Stimulated activated CD4-positive, alpha-beta T cell treated with anti-CD3 and anti-CD28 coated beads, TNF-alpha, amount 100 ng/mL, for 1 hour (primary cell): ENCODE measurements at places on chromosomes 1 and 21.

GRCh38 chr21:41518757-41519156 lies 10.8 kb upstream of the TMPRSS2 start:
- DNase-seq, result no peak

DNA sequence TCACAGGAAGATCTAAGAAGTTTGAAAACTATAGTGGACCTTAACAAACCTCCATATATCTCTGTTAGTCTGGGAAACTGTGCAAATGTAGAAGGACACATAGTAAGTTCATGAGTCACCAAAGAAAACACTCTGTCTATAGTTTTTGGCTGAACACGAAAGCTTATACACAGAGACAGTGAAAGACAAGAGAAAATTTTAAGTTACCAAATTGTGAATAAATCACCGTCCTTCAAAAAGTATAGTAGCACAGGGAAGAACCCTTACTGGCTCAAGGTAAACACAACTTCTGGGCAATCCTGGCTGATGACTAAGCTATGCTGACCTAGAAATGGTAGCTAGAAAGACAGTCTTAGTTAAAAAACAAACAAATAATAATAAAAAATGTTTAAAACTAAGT lies 1057.9 kb downstream of the AMY1C start:
- no peak for DNase-seq

GRCh38 chr1:22786719-22787489 lies 76.3 kb downstream of the EPHB2 start:
- DNase-seq, result no peak

DNA sequence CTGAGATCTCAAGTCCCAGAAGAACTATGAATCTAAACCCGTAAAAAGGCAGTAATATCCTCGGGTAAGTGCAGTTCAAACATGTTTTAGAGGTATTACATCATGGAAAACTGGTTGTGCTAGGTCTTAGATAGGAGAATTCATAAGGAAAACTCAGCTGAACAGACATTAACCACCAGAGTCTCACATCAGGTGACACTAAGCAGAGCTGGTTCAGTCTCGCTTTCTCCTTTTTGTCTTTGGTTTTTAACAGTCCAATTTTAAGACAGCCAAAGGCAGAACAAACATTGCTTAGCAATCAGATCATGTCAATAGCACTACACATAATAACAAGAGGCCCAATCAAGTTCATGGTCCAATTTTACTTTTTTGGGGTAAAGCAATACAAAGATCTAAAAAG lies 63.1 kb upstream of the MUTYH start:
- DNase-seq, result no peak

- no peak for DNase-seq
Measured at GRCh38 chr1:208944981-208945451, 638.5 kb upstream of the CAMK1G start.

DNA sequence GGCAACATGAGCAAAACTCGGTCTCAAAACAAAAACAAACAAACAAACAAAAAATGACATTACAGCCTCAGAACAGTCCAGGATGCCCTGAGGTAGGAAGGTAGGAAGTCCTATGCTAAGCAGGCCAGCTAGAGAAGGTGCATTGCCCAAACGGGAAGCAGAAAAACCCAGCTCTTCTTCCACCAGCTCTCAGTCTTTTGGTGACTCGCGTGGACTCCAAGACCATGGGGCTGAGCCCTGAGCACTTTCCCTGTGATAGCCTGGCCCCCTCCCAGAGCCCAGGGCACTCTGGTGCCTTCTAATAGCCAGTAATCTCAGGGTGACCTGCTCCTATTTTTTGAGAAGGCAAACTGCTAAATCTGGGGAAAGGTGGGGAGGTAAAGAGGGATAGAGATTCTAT lies 16.1 kb downstream of the PHLDA3 start:
- DNase-seq, result no peak

DNA sequence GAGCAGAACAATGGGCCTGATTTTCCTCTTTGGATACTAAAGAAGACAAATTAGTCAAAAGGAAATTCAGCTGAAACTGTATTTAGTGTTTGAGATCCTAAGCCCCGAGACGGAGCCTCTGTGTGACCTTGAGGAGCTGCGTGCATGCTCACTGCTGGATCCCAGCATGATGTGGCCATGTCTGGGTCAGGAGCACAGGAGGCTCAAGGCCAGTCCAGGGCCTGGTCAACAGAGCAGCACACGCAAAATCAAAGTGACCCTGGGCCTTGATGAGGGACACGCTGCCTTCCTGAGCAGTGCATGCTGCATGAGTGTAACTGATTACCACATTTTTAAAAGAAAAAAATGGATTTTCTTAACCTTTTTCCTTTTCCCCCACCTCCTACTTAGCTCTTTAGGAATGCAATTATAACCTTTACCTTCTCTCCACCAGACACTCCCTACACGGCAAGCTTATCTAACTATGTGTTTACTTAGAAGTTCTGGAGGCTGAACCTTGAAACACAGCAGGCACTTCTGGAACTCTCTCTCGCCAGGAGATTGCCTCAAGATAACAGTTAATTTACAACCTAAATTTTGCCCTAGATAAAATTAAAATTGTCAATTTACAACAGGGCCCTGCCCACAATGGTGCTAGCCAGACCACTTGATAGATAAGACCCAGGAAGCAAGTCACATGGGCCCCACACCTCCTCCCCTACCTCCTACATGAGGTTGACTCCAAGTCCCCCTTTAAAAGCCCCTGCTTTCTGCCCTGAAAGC lies 144.6 kb downstream of the LRIG2 start:
- DNase-seq, result no peak

DNA sequence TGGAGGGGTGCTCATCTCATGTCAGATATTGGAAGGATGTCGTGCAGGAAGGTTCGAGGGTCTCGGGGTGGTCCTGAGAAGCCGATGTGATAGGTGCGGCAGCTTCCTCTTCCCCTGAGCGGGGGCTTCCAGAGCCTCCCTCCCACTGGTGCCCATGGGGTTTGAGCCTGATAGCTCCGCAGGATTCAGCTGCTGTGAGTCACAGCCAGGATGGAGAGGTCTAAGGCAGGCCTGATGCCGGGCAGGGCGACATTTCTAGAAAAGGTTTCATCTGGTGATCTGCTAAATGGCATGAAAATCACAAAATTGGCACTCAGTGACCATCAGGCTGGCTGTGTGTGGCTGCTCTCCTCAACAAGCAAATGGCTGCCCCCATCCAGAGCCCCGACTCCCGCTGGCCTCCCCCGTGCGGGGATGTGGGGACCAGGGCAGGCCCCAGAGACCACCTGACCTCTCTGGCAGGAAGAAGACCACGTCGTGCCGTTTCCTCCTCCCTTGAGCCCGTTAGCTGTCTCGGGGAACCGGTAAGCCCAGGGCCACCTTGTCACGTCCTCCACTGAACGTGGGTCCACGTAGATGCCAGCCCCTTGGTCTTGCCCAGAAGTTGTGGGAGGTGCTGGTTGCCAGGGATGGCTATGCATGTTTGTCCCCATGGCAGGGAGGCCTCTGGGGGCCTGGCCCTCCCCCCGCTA lies 66.1 kb downstream of the SKI start:
- DNase-seq, result no peak

DNA sequence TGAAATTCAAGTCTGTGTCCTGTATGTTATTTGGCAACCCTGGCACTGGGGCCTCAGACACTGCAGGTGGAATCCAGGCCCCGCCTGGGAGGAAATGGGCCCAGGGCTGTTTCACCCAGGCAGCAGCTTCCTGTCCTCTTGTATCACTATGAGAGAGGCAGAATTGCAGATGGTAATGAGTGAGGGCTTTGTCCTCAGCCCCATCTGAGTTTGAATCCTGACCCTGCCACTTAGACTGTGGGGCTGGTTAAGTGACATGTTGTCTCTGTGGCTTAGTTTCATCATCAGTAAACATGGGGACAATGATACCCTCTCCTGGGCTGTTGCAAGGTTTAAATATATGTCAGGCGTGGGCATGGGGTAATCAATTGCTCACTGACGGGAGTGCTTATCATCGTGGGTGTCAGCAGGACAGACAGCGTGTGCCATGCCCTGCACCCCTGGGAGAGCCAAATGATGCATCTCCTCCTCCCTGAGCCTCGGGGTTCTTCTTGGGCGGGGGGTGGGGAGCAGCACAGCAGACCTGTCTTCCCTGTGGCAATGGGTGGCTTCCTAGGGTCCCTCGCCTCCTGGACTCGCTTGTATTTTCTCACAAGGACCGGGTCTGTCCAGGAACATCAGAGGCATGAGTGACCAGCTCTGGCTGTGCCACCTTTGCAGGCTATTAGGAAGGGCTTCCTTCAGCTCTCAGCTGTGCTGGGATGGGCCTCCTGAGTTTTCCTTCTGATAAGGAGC lies 42.1 kb downstream of the ARHGEF10L start:
- DNase-seq, result no peak

- DNase-seq, result no peak
Measured at GRCh38 chr1:1333551-1334241, 2.6 kb downstream of the TAS1R3 start.

DNA sequence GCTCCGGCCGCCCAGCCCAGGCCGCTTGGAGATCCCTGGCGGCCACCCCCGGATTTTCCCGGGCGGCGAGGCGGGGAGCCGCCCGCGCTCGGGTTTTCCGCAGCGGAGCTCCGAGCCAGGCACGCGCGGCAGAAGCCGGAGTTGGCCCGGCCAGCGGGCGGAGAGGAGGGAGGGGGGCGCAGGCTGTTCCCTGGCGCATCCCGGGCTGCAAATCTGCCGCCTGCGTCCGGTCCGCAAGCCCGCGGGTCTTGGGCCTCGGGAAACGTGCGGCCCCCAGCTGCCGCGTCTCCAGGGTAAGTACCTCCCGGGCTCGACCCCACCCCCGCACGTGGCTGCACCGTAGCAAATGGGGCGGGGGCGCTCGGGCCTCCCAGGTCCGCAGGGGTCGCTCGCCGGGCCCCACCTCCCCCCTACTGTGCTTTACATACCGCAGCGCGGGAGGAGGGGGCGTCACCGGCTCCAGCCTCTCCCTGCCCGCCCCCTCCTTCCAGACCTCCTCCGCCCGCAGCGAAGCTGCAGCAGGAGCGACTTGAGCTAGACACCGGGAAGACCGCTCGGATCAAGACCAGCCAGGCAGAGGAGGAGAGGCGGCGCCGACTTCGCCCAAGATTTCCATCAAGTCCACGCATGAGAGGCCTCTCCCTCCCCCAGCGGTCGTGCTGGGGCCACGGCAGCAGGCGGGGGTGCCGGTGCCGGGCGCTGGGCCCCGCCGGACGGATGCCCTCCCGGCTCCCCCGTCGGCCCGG lies 1.6 kb downstream of the TMEM200B start:
- no peak for DNase-seq

DNA sequence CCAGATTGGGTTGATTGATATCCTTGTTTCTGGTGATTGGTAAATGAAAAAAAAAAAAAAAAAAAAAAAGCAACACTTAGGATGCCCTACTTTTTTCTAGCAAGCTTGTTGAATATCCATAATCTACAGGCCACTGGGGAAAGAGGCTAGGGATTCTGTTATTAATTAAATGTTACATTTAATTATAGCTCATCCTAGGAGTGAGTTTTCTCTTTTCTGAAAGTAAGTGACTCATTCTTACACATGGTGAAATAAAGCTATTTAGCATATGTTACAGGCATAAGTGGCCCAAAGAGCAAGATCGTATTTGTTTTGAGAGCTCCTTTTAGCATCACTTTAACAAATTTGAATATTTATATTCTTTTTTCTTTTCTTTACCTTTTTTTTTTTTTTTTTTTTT lies 94.5 kb downstream of the FNBP1L start:
- DNase-seq, result no peak

DNA sequence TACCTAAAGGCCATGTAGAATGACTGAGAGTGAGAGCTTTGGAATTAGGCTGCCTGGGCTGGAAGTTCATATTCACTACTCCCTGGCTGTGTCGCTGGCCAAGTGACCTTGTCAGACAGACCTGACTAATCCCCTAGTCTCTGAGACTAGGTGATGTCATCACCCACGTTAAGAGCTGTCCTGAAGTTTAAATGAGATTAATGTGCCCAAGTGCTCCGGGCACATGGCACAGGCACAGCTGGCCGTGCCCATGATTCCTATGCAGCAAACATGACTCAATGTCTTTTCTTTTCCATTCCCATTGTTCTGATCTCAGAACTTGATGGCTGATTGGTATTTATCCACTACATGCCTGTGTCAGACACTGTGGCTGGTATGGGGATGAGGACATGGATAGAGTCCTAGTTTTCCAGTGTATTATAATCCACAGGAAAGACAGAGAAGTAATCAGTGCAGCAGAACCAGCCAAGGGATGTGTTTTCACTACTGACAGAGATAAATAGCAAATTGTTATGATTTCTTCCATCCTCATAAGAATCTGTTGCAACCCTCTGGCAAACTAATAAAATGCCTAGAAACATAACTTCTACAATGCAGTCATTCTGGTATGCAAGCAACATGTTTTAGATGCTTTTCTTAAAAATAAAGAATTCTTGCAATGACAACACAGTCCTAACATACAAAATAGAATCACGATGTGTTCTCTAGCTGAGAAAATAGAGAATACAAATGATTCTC lies 180.9 kb downstream of the PCP4 start:
- DNase-seq, result no peak

DNA sequence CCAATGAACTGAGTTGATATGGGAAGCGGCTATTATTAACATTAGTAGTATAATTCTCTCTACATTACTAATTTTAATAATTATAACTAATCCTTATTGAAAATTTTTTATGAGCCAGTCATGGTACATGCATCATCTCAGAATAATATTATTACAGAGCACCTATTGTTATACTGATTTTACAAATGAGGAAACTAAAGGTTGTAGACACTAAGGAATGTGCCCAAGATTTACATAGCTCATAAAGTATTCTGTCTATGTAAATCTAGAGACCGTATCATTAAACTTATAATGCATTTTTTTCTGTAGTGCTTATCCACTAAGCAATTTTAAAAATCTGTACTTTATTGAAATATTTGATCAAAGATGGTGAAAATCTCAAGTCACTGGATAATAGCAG lies 825.9 kb downstream of the PLA2G4A start:
- no peak for DNase-seq

DNA sequence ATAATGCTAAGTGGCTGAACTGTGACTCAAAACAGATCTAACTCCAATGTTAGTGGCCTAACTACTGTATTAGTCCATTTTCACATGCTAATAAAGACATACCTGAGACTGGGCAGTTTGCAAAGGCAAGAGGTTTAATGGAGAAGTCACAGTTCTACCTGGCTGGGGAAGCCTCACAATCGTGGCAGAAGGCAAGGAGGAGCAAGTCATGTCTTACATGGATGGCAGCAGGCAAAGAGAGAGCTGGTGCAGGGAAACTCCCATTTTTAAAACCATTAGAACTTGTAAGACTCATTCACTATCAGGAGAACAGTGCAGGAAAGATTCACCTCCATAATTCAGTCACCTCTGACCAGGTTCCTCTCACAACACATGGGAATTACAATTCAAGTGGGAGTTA lies 79.7 kb upstream of the CACYBP start:
- no peak for DNase-seq

GRCh38 chr1:167171286-167171929 lies 49.3 kb upstream of the POU2F1 start:
- DNase-seq, result no peak
